Activated naive CD8-positive, alpha-beta T cell treated with anti-CD3 and anti-CD28 coated beads, Interleukin-2, amount 50 U/mL, for 24 hours (primary cell): ENCODE measurements at places on chromosomes 6 and 20.
A peak's percentile ranks its signal among the peaks of the same experiment; 100 is the strongest.

GRCh38 chr6:117399924-117400323 lies 25.8 kb downstream of the ROS1 start:
- no peak for DNase-seq

- no peak for DNase-seq
Observed at GRCh38 chr6:20907486-20908071, 373.3 kb downstream of the CDKAL1 start.

DNA sequence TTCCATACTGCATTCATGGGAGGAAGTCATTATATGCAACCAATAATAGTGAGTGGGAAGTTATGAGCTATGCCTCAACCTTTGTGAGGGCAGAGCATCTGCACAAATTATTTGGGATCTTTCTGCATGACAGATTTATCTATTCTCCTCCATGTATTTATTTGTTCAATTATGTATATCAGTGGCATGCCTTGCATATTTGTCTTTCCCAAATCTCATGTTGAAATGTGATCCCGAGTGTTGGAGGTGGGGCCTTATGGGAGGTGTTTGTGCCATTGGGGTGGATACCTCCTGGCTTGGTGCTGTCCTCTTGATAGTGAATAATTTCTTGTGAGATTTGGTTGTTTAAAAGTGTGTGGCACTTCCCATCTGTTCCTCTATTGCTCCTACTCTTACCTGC lies 1246.0 kb upstream of the CITED2 start:
- no peak for DNase-seq

- DNase-seq = no peak
Observed at GRCh38 chr6:136118787-136119186, 131.3 kb downstream of the MTFR2 start.

DNA sequence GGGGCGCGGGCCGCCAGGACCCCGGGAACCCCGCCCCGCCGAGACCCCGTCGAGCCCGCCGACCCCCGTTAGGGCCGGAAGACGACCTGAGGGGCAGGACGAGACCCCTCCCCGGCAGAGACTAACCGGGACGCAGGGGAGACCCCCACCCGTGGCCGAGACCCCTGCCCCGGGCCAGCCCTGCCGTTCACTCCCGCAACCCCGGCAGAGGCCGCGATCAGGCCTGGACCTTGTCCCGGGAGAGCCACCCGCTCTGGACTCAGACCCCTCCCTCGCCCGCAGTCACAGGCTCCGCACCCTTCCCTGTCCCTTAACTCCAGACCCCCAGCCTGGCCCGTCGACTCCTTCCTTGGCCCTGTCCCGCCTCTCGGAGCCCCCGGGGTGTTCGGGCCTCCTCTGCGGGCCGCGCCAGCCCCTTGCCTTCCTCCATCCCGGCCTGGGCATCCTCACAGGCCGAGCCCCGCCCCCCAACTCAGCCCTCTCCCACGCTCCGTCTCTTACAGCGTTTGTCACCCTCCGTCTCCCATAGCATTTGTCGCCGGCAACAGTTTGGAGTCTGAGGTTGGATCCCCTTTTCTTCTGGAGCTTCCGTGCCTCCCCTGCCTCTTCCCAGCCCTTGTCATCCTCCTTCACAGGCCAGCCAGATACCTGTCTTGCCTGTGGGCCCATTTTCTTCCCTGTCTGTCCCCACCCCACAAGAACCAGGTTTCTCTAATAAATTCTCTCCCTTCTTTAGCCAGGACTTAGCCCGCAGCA lies 569 bp downstream of the TCEA2 start:
- DNase-seq = peak; percentile 61

DNA sequence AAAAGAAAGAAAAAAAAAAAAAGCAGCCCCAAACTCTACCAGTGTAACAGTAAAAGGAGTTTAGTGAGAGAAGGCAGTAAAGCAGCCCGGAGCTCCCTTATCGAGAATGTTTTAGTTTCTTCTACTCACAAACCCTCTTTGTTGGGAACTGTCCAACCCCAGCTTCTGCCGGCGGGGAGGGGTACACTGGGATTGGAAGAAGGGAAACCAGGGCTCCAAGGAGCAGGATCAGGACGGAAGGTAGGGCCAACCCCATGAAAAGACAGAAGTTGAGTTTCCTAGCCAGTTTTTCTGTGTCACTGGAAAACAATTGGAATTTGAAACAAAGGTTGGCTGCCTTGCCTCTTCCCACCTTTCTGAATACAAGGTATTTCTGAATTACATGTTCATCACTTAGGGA lies 66.0 kb downstream of the KIZ start:
- DNase-seq = no peak

DNA sequence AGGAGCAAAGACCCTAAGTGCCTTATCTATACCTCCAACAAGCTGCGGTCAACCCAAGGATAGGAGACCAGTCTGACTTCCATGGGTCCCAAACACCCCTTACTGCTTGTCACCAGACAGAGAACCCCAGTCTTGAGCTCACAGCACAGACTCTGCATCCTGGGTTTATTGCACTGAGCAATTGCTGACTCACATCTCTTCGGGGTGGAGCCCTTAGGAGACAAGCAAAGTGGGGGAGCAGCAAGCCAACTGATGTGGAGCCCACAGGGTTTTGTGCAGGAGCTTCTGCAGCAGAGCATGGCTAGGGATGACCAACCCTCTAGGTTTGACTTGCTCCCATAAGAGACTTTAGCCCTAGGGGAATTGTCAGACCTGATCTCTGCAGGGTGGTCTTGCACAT lies 38.6 kb upstream of the EYS start:
- no peak for DNase-seq

GRCh38 chr6:32972353-32973143 lies 4.2 kb downstream of the BRD2 start:
- peak; percentile 68 for DNase-seq

- DNase-seq = no peak
Observed at GRCh38 chr6:131381052-131381708, 191.8 kb upstream of the ARG1 start.

- no peak for DNase-seq
Observed at GRCh38 chr6:36786055-36786675, 53.1 kb downstream of the CPNE5 start.

DNA sequence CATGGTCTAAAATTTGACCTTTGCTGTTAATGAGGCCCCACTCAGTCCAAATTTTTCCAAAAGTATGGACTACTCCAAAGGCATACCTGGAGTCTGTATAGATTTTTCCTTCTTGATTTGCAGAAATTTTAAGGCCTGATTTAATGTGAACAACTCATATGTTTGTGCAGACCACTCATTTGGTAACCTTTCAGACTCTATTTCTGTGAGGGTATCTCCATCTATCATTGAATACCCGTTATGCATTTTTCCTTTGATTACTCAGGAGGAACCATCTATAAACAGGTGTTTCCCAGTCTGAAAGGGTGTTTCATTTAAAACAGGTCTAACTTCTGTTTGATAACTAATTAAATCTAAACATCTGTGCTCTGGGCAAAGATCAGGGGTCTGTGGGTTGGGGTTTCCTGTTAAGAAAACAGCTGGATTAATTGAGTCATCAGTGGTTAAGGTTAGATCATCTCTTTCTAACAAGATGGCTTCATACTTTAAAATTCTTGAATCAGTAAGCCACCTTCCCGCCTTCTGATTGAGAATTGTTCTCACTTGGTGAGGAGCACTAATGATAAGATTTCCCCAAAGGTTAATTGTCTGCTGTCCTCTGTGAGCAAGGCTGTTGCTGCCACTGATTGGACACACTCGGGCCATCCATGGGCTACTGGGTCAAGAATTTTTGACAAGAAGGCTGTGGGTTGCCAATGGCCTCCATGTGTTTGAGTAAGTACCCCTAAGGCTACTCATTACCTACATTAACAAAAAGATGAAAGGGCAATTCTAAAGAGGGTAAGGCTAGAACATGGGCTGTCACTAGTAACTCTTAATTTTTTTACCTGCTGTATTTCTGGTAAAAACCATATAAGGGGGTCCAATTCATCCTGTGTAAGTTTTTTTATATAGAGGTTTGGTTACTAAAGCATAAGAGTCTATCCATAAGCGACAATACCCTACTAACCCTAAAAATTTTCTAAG lies 24.1 kb downstream of the HLA-B start:
- DNase-seq = peak; percentile 20

GRCh38 chr6:113630738-113631535 lies 226.2 kb upstream of the MARCKS start:
- DNase-seq = peak; percentile 33

GRCh38 chr6:42168650-42169049 lies 4.5 kb upstream of the GUCA1A start:
- DNase-seq = no peak

DNA sequence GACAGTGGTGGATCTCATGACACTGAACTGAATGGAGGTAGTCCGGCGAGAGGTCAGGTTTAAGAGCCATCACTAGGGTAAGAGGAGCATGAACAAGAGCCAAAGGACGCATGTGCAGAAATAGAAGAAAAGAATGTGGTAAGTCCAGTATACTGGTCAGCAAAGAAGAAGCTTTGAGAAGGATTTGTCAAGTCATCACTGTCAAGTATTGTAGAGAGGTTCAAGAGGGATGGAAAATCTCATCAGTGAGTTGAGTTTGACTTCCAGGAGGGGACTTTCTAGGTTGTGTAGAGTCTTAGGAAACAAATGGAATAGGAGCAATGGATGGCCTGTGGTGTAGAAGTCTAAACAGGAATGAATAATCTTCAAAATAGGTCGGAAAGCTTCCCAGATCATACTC lies 161.8 kb downstream of the BTBD3 start:
- no peak for DNase-seq

DNA sequence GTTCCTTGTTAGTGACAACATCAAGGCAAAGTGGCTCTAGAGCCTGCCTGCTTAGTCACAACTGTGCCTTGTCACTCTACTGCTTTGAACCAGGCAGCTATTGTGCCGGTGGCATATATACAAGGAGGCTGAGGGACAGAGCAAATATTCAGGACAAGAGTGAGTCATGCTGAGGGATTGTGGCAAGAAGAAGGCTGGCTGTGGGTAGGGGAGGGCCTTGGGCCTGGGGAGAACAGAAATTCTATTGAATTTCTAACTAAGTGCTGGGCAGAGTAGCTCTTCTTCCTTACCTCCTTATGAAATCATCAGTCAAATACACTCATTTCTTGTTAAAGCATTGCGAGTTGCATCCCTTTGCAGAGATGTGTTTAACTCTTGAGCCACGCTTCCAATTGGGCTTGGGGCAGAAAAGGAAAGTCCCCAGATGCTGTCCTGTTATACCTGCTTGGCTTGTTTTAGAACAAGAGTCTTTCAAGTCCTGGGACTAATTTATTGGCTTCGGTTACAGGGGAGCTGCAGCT lies 59.7 kb downstream of the PFDN4 start:
- no peak for DNase-seq

DNA sequence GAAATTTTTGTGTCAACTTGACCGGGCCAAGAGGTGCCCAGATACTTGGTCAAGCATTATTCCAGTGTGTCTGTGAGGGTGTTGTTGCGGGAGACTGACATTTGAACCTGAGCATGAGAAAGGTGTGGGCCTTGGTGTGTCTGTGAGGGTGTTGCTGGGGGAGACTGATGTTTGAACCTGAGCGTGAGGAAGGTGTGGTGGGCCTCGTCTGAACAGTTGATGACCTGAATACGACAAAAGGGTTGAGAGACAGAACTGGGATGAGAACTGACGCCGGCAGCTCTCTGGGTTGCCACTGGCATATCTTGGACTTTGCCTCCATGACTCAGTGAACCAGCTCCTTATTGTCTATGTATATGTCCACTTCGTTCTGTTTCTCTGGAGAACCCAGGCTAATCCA lies 240.5 kb downstream of the ERMARD start:
- no peak for DNase-seq

GRCh38 chr6:125640441-125641150 lies 108.8 kb upstream of the HEY2 start:
- DNase-seq = no peak

- no peak for DNase-seq
Observed at GRCh38 chr20:51420111-51420510, 122.4 kb downstream of the NFATC2 start.

GRCh38 chr6:127103482-127103881 lies 15.0 kb upstream of the RSPO3 start:
- DNase-seq = no peak

DNA sequence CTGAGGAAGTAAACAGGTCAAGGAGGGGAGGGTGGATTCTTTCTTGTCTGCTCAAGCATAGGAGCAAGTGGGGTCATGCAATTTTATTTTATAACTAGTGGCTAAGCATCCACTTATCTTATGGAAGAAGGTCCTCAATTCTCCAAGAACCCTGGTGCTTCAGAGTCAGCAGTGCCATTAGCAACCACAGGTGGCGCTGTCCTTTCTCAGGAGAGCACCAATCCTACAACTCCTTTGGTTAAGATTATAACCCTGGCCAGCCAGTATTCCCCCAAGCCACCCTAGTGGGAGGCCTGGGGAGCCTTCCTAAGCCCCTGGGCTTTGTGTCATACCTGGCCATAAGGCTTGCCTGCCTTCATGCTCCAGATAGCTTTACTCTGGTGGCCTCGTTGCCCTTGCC lies 60.7 kb downstream of the PCSK2 start:
- no peak for DNase-seq

DNA sequence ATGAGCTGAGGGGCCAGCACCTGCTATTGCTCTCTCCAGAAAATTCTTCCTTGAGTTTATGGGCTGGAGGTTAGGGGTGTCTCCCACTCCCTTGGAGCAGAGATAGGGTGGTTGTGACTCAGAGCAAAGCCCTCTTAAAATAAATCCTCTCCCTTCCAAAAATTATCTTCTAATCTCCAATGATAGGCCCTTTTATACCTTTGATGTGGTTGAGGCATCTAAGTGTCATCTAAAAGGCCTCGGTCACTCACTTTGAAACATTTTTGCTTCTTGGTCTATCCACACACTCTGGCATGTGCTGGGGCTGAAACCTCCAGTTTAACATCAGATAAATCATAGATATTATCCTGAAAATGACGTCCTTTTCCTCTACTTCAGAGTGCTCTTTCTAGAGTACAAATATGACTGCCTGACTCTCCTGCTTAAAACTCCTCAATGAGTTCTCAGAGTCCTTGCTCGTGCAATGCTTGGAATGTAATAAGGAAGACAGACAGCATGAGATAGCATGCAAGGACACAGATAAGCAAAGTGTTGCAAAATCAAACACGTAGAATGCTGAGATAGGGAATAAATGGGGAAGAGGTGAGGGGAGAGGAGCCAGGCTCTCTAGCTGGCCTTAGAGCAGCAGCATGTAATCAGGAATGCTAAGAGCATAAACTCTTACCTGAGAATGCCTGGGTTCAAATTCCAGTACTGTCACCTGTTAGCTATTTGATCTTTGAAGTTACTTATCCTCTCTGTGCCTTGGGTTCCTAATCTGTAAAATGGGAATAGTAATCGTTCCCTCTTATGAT lies 374.1 kb upstream of the CITED2 start:
- no peak for DNase-seq

DNA sequence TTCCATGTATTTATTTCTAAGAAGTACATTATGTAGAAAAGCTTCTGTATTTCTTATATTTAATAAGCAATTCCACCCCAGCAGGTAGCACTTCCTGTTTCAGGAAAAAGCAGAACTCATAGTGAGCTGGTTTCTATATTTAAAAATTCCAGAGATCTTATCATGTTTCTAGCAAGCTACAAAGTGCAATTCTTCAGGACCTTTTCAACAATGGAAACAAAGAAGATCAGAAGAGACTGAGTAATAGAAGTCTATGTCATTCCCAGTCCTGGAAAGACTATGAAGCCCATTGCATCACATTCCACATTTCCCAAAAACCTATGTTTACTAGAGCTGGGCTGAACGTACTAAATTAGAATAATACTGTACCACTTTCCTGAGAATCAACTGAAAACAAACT lies 302.6 kb upstream of the NRSN1 start:
- no peak for DNase-seq
